ENCODE measurements at places on chromosomes 16 and 17.

- DNase-seq = no peak
- no peak overlapping the region for H3K27ac ChIP-seq
Measured at GRCh38 chr17:34242587-34243363, 12.3 kb upstream of the CCL2 start.

- DNase-seq = no peak
- H3K27ac ChIP-seq = no peak overlapping the region
- H3K36me3 ChIP-seq = peaks cover 2% of the 10 kb centered on the region
- no peak overlapping the region for H3K4me3 ChIP-seq
- H3K27me3 ChIP-seq = no peaks in the 10 kb centered on the region
Measured at GRCh38 chr17:18015593-18015992, 23.4 kb downstream of the ATPAF2 start.

DNA sequence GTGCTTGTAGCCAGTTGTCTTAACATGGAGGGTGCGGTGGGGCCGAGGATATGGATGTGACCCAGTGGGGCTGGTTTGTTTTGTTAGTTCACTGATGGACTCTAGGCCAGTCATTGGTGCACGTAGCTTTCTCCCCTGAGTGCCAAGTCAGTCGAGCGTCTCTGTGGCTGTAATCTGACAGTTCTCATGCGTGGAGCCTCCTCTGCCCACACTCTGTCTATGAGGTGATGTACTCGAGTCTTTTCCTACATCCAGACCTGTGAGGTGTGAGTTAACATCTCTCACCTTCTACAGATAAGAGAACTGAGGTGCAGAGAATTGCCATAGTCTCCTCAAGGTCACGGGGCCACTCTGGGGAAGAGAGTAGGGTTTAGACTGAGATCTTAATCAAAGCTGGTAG is 90.2 kb downstream of the MARCHF10 start:
- no peaks in the 10 kb centered on the region for H3K4me1 ChIP-seq
- H3K36me3 ChIP-seq = no peaks in the 10 kb centered on the region
- H3K27ac ChIP-seq = no peak overlapping the region
- DNase-seq = no peak

DNA sequence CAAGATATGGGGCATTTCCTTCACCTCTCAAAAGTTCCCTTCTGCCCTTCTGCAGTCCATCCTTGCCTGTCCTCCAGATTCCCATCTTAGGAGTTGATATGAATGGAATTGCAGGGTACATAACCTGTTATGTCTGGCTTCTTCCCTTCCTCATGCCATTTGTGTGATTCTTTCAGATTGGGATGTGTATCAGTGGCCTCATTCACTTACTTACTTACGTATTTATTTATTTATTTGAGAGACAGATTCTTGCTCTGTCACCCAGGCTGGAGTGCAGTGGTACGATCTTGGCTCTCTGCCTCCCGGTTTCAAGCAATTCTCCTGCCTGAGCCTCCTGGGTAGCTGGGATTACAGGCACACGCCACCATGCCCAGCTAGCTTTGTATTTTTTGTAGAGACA is 6.2 kb upstream of the TMEM94 start:
- no peaks in the 10 kb centered on the region for H3K27me3 ChIP-seq
- peaks cover 9% of the 10 kb centered on the region for H3K4me1 ChIP-seq
- H3K27ac ChIP-seq = no peak overlapping the region
- no peak for DNase-seq
- no peak overlapping the region for H3K4me3 ChIP-seq

- peaks cover 11% of the 10 kb centered on the region for H3K36me3 ChIP-seq
- H3K4me1 ChIP-seq = peaks cover 30% of the 10 kb centered on the region
- no peak overlapping the region for H3K27ac ChIP-seq
- H3K4me3 ChIP-seq = no peak overlapping the region
- DNase-seq = no peak
Measured at GRCh38 chr17:36942631-36943125, 5.4 kb downstream of the LHX1 start.

- H3K27ac ChIP-seq = no peak overlapping the region
- H3K36me3 ChIP-seq = no peaks in the 10 kb centered on the region
- peaks cover 23% of the 10 kb centered on the region for H3K4me1 ChIP-seq
- no peak overlapping the region for H3K4me3 ChIP-seq
Measured at GRCh38 chr16:3997231-3997841, 116.8 kb upstream of the CREBBP start.

- no peak for DNase-seq
- H3K36me3 ChIP-seq = no peaks in the 10 kb centered on the region
- H3K27me3 ChIP-seq = peaks cover 83% of the 10 kb centered on the region
- no peak overlapping the region for H3K27ac ChIP-seq
- H3K4me3 ChIP-seq = no peak overlapping the region
Measured at GRCh38 chr17:48644910-48645557, 18.9 kb upstream of the HOXB9 start.

GRCh38 chr16:68786685-68787418 is 49.8 kb downstream of the CDH1 start:
- H3K4me3 ChIP-seq = no peak overlapping the region
- DNase-seq = no peak
- H3K27ac ChIP-seq = no peak overlapping the region

DNA sequence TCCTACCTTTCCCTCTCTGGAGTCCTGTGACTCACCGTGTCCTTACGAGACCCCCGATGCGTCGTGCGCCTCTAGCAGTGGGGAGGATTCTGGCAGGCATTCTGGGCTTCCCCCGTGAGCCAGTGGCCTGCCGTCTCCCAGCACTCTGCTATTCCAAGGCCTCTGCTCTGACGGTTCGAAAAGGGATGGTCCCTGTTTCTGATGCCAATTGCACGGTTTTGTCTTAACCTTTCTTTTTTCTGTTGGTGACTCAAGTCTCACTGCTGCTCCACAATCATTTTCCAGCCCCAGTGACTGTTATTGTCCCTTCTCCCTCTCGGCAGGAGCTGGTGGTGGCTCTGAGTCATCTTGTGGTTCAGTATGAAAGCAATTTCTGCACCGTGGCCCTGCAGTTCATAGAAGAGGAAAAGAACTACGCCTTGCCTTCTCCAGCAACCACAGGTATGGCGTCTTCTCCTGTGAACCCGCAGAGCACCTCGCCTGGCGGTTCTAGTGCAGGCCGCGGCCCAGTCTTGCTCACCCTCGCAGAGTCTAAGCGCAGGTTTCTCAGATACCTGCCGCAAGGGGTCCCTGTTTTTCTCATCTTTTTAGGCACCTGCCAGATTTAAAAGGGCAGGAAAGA is 100.1 kb upstream of the CHMP6 start:
- H3K27ac ChIP-seq = peak overlapping the region; percentile 100
- H3K4me3 ChIP-seq = peak overlapping the region; percentile 94
- no peaks in the 10 kb centered on the region for H3K27me3 ChIP-seq

GRCh38 chr17:74408815-74409214 is 23.1 kb upstream of the GPRC5C start:
- H3K36me3 ChIP-seq = no peaks in the 10 kb centered on the region
- H3K4me3 ChIP-seq = no peak overlapping the region
- peaks cover 7% of the 10 kb centered on the region for H3K27me3 ChIP-seq
- no peak for DNase-seq
- H3K27ac ChIP-seq = no peak overlapping the region
- H3K4me1 ChIP-seq = no peaks in the 10 kb centered on the region

Measured in activated CD4-positive, alpha-beta memory T cell treated with anti-CD3 and anti-CD28 coated beads, Interleukin-2, amount 10 ng/mL, durations not matched to agents 7 days and 5 days (primary cell).